HEK293T (cell line): ENCODE measurements at places on chromosomes 5 and 9.

- DNase-seq: no peak
Measured at GRCh38 chr5:114411380-114411931, 49.6 kb downstream of the KCNN2 start.

- DNase-seq: no peak
Measured at GRCh38 chr5:40410964-40411635, 268.6 kb upstream of the PTGER4 start.

- DNase-seq: peak; percentile 46
Measured at GRCh38 chr9:123544007-123544827, 188.2 kb downstream of the CRB2 start.

- no peak for DNase-seq
Measured at GRCh38 chr9:115220319-115221005, 102.5 kb upstream of the TNC start.

- no peak for DNase-seq
Measured at GRCh38 chr9:136703276-136703860, 9.0 kb upstream of the DIPK1B start.

- DNase-seq: no peak
Measured at GRCh38 chr9:115030006-115030405, 88.0 kb downstream of the TNC start.

DNA sequence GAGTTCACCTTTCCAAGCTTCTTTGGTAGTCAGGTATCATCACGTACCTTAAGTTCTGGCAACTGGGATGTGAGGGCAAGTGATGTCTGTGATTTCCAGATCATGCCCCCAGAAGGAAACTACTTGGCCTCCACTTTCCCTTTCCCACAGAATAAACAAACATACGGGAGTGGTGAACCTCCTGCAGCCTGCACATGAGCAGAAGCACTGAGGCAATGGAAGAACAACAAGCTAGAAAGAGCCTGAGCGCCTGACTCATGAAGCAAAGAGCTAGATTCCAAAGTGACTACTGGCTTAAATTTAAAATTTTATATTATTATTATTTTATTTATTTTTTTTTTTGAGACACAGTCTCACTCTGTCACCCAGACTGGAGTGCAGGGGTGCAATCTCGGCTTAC lies 35.0 kb downstream of the ARL15 start:
- DNase-seq: no peak

GRCh38 chr5:154238776-154239481 lies 48.4 kb downstream of the GALNT10 start:
- DNase-seq: no peak

DNA sequence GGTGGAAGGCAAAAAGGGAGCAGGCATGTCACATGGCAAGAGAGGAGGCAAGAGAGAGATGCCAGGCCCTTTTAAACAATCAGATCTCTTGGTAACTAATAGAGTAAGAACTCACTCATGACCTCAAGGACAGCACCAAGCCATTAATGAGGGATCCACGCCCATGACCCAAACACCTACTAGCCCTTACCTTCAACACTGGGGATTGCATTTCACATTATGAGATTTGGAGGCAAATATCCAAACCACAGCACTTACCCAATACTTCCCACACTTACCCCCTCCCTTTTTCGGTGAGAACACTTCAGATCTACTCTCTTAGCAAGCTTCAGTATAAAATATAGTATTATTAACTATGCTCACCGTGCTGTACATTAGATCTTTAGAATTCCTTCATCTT lies 41.9 kb downstream of the ZNF354A start:
- DNase-seq: no peak

- DNase-seq: no peak
Measured at GRCh38 chr5:5239191-5239590, 99.1 kb downstream of the ADAMTS16 start.

GRCh38 chr5:103207653-103208052 lies 50.9 kb upstream of the MACIR start:
- no peak for DNase-seq

GRCh38 chr9:92614763-92615461 lies 55.0 kb downstream of the IPPK start:
- DNase-seq: no peak

- no peak for DNase-seq
Measured at GRCh38 chr9:96603305-96604003, 16.2 kb downstream of the CDC14B start.

DNA sequence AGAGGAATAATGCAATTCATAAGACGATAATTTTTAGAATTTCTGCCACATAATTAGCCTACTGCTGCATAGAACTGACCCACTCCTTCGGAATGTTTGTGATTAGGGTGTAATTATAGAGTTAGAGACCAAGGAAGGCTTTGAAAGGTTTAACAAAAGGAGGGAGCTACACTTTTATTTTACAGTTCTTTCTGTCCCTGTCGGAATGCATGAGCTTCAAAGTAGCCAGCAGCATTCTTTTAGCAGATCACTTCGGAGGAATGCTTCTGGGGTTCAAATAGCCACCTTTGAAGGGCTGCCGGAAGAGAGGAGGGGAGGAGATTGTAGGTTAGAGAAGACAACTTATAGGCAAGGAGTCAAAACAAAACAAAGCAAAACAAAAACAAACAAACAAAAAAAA lies 168.1 kb downstream of the GRIA1 start:
- no peak for DNase-seq

DNA sequence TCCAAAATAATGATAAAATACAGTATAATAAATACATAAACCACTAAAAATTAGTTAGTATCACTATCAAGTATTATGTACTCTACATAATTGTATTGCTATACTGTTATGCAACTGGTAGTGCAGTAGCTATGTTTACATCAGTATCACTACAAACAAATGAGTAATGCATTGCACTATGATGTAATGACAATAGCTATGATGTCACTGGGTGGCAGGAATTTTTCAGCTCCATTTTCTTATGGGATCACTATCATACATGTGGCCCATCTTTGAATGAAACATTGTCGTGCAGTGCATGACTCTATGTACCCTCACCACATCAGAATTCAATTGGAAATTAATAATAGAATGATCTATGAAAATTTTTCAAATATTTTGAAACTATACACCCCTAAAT lies 201.3 kb downstream of the MPDZ start:
- DNase-seq: no peak

- DNase-seq: no peak
Measured at GRCh38 chr9:124130277-124131075, 118.9 kb downstream of the LHX2 start.

DNA sequence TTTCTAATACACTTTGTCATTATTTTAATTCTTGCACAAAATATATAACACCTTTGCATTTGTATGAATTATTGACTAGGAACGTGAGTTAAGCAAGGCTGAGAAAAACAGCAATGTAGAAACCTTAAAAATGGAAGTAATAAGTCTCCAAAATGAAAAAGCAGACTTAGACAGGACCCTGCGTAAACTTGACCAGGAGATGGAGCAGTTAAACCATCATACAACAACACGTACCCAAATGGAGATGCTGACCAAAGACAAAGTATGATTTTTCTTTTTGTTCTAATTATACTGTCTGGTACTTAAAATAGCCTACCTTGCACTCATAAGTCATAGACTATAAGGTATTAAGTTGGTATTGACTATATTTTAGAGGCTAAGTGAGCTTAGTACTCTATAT lies 34.4 kb downstream of the RAD50 start:
- no peak for DNase-seq

GRCh38 chr5:60248901-60249300 lies 355.4 kb upstream of the PDE4D start:
- no peak for DNase-seq

DNA sequence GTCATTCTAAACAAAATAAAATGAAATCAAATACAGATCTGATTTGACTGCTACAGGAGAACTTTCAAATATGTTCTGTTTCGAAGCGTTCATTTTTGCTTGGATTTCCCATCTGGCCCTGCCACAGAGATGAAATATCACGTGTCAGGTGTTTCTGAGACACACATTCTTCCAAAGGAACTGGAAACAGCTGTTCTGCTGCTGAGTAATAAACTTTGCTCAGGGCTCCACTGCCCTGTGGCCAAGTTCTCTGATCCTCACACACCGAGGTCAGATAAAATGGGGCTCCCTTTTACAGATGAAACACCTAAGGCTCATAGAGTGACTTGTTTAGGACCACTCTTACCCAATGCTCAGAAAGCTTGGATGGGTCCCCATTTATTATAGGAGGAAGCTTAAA lies 42.5 kb downstream of the FRMPD1 start:
- DNase-seq: no peak

GRCh38 chr9:94824411-94824810 lies 97.9 kb downstream of the AOPEP start:
- no peak for DNase-seq

DNA sequence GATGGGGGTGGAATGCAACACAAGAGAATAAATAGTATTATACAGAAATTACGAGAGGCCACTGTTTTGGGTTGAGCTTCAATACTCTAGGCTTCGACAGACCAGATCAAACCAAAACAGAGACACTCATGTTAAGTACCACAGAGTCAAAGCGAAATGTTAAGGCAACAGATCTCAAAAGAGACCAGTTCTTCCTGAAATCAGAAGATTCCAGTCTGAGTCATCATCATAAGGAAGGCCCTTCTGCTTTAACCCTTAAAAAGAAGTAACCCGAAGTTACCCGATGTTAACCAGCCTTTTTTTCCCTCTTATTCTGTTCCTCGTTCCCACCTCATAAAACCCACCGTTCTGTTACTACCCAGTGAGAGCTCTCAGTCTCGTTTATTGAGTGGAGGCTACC lies 75.9 kb downstream of the SFXN1 start:
- no peak for DNase-seq

GRCh38 chr9:2622461-2623287 lies 1.1 kb downstream of the VLDLR start:
- DNase-seq: peak; percentile 18

DNA sequence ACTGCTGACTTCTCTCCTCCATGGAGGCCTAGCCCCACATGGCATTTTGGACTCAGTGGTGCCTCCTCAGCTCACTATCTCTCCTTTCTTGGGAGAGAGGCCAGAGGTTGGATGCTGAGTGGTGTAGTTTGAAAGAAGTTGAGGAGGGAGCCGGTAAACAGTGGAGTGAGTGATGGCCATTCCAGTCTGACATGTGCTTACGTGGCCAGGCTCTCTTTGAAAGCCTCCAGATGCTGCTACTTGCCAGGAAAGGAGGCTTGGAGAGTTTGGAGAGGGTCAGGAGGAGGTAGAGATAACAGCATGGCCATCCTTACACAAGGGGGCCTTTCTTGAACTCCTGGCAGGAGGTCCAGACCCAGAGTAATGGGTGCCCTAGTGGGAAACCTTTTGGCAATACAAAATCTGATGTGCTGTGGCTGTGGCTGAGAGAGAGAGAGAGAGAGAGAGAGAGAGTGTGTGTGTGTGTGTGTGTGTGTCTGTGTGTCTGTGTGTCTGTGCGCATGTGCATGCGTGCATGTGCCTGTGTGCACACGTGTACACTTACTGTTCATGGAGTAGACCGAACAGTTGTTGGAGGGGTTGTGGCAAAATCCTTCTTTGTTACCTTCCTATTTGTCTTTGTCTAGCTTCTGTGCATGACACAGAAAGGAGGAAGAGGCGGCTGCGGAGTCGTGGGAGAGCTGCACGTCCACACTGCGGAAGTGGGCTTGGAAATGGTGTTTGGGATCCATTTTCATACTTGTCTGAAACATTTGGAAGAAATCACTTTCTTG lies 37.8 kb downstream of the RALGPS1 start:
- no peak for DNase-seq

DNA sequence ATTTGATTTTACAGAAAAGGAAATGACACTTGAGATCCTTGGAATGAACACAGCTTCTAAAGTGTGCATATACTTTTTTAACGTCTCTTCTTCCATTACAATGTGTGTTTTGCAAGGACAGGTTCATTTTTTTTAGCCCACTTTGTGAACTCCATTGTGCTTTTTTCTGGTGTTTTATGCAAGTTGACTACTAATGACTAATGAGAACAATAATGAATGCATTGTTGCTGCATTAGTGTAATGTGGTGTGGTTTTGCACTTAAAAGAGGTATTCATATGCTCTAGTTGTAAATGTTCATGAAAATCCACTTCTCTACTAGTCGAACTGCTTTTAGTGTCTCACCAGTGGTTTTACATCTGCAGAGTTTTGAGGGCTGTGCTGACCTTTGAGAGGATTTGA lies 93.6 kb downstream of the UHRF2 start:
- no peak for DNase-seq

- DNase-seq: no peak
Measured at GRCh38 chr9:120363697-120364096, 216.3 kb downstream of the CDK5RAP2 start.

- no peak for DNase-seq
Measured at GRCh38 chr9:32424616-32425015, 40.2 kb downstream of the ACO1 start.

GRCh38 chr5:139251281-139251687 lies 42.3 kb upstream of the MATR3 start:
- DNase-seq: no peak

DNA sequence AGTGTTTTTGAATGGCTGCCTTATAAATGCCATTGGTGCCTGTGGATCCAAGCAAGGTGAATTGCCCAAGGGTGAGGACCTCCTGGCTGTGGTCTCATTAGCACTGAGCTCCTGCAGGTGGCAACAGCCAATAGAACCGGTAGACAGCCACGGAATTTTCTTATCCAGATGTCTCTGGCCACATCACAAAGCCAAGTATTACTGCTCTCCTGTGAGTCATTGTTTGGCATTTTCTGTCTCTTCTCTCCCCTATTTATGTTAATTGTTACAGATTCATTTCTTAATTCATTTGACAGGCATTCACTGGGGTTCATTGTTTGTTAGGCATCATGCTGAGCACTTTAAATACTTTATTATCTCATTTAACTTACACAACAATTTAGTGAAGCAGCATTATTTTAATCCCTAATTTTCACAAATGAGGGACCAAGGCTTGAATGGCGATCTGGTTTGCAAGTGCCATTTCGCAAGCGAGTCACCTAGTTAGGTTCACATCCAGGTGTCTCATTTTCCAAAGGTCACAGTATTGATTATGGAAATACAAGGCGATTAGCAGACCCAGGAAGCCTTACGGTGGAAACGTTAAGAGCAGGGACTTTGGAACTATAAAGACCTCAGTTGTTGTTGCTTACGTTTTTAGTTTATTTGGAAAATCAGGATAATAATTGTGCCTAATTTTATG lies 58.2 kb upstream of the DPYSL3 start:
- no peak for DNase-seq

DNA sequence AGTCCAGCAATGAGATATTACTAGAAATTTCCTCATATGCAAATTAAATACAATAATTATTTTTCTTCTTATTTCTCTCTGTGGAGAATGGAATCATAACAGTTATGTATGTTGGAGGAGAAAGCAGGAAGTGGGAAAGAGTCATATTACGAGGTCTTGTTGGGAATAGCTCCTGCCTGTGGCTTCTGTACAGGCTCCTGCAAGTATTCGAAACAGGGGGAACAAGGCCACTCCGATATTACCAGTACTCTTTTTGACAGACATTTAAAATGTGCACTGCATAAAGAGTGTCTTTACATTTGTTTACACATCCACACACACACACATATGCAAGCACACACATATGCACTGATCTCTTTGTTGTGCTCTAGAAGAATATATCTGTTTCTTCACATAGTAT lies 812.0 kb upstream of the ZNF608 start:
- no peak for DNase-seq

DNA sequence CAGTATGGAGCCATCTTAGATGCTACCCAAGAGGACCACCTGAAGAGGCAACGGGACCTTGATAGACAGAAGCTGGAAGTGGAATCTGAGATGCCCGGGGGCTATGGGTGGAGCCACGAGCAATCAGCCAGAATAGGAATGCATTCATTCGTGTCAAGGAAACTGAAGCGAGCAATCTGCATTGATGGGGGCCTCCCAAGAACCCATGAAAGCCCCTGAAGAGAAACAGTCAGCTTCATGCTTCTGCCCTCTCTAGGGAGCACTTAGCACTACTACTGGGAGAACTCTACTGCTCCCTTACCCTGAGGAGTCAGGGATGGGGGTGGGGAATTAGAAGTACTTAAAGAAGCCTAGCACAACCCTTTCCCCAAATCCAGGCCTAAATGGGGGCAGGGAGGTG lies 51.9 kb upstream of the TCERG1 start:
- DNase-seq: no peak
